ENCODE measurements at places on chromosomes 1 and 21.

GRCh38 chr1:57976216-57976615 lies 552.4 kb upstream of the DAB1 start:
- no peak for DNase-seq

DNA sequence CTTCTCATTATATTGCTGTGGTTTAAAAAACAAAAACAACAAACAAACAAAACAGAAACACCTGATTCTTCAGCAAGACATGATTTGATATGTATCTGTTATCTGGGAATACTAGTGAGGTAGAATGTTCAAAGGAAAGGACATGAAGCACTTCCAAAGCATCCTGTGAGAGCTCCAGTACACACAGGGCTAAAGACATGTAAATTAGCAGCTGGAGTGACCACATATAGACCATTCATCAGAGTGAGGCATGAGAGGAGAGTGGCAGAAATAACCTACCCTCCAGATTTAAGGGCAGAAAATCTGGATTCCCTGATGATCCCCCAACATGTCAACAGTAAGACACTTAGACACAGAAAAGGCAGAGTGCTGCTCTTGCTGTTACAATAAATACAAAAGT lies 260.5 kb upstream of the CHRM3 start:
- no peak for DNase-seq

- DNase-seq: no peak
Observed at GRCh38 chr1:43565600-43566360, 35.1 kb downstream of the PTPRF start.

- no peak for DNase-seq
Observed at GRCh38 chr1:86441581-86441980, 17.6 kb downstream of the CLCA2 start.

GRCh38 chr21:36436829-36437744 lies 42.8 kb downstream of the CLDN14 start:
- no peak for DNase-seq

DNA sequence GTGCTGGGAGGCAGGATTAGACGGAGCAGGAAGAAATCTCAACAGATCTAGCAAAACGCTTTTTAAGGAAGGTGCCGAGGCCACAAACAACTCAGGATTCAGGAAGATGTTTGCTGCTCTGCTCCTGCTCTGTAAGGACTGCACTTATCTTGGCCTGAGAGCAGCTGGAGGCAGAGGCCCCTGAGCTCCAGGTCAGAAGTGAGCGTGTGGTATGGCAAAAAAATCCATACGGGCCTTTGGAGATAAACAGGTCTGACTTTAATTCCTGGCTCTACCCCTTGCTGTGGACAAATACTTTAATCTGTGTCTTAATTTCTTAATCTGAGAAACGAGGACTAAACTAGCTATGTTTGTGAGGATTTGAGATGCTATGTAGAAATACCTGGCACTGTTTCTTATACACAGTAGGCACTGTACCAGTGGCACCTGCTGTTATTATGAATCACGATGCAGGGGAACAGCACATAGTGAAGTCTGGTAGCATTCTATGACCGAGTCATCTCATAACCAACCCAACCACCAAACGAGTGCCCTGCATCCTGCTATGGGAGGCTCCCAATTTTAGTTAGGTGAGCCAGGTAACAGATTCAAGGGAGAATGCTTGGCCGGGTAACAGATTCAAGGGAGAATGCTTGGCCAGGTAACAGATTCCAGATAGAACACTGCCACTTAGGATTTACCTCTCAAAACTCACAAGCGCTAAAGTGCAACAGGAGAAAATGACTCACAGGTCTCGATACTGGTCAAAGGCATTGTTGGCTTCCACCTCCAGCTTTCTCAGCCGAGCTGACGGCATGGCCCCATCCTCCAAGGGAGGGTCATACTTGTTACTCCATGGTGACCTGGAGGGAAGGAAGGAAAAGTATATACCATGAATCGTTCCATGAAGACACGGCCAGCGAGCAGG lies 65.9 kb downstream of the SLC66A1 start:
- DNase-seq: no peak

- no peak for DNase-seq
Observed at GRCh38 chr1:148352470-148353053, 130.5 kb downstream of the PPIAL4G start.

DNA sequence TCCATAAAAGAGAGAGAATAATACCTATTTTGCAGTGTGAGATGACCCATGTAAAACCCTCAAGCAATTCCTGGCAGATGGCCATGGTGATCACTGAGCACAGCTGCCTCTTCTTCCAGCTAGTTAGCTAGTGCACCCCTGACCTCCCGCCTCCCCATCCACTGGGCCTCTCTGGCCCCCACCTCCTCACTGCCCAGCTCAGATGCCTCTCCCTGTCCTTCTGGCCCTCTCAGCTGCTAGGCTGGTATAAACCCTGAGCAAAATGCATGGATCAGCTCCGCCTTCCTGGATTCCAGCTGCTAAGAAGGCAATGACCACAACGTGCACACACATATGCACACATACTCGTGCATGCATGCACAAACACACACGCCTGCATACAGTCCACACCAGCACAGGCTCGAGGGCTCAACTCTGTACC lies 117.2 kb downstream of the DMRTB1 start:
- DNase-seq: no peak

DNA sequence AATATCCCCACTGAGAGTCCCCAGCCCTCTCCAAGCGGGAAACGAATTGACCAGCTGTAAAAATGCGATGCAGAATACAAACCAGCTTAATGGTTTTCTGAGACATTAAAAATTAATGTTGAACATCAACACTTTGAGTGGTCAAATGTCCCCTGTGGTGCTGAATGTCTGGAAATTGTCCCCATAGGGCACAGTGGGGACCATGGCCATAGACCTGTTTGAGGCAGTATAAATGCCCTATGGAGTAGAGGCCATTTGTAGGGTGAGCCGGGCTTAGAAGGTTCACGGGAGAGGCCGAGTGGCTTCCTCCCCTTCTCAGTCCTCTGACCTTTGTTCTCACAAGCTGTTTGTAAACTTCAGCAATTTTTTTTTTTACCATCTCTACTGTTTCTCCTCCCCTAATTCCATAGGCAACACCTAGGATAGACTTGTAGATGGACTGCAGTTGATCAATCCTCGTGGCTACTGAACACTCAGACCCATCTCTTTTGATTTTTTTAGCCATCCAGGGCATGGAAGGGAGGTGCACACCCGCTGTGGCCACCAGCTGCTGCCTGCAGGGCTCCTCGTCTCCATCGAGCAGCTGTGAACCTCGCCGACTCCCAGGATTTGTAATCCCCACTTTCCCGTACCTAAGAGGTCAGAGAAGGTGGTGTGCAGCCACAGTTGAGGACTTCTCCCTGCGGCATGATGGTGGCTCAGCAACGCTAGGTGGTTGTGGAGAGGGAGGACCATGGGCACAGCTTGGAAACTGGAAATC lies 41.0 kb downstream of the KAZN start:
- DNase-seq: no peak

- no peak for DNase-seq
Observed at GRCh38 chr1:236768601-236769000, 26.5 kb upstream of the MTR start.

DNA sequence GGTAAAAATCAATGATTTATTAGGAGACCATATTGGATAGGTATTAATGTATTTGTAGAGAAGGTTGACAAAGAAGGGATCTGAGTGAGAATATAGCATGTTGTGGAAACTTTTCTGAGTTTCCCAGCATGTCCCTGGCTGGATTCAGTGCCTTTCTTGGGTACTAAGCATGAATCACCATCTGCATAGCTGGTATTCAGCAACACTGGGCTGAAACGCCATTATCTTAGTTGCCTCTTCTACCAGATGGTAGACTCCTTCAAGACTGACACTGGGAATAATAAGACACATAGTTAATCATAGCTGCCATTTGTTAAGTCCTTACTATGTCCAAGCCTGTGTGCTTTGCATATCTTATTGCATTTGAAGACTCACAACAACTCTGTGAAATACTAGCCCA lies 45.5 kb downstream of the ATP5PF start:
- no peak for DNase-seq

DNA sequence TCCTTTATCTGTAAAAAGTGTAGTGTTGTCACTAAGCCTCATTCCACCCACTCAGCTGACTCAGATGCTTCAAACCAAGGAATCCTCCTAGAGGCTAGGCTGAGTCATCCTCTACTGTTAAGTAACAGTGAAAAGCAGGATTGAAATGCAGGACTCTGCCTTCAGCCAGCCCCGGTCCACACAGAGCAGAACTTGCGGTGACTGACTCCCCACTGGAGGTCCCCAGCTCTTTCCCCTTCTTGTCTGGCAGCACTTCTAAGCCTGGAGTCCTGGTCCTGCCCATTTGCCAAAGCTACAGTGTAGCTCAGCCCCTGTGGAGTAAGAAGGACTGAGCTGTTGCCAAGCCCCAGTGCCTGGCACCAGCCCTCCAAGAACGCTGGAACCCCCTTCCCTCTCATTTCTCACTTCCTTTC lies 1.7 kb downstream of the RAB7B start:
- DNase-seq: no peak

DNA sequence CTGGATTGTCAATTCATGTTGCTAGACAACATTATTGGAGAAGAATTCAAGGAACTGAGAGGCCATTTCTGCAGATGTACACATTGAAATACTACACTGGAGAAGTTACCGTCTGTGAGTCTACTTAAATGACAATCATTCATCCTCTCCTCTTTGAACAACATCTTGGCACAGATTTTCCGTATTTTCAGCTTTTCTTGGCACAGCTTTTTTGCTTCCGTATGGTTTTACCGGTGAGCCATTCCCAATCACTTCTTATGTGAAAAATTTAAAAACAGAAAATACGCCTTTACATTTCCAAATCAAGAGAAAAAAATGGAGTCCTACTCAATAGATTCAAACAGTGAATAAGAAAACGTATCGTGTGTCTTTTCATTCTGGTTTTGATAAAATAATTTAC lies 1493.7 kb downstream of the AMY1C start:
- no peak for DNase-seq

DNA sequence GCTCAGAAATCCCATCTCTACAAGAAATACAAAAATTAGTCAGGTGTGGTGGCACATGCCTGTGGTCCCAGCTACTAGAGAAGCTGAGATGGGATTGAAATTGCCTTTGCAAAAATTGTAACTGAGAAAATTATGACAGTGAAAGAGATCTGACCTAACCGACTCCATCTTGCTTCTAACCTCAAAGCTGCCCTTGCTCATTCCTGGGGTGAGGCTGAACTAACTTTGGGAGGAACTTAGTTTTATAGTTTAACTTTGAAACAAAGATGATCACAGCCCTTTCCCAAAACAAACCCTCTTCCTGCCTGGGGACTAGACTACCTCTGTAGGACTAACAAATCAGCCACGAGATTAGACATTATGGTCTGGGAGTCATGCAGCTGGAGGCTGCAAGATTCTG lies 33.8 kb upstream of the ERO1B start:
- no peak for DNase-seq

GRCh38 chr1:167328816-167329483 lies 108.3 kb downstream of the POU2F1 start:
- DNase-seq: no peak

GRCh38 chr1:118136187-118136941 lies 48.7 kb downstream of the SPAG17 start:
- no peak for DNase-seq

GRCh38 chr1:216461466-216461865 lies 38.2 kb upstream of the USH2A start:
- no peak for DNase-seq

DNA sequence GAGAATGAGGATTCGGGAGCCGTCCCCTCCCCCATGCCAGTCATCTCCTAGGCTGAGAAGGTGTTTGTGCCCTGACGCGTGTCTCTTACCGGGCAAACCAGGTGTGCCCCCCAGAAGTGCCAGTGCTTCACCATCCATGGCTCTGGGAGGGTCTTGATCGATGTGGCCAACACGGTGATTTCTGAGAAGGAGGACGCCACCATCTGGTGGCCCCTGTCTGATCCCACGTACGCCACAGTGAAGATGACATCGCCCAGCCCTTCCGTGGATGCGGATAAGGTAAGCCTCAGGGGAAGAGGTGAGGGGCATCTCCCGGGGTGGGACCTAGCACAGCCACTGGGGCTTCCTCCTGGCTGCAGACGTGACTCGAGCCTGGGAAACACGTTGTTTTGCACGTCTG lies 959 bp downstream of the PADI6 start:
- DNase-seq: no peak

DNA sequence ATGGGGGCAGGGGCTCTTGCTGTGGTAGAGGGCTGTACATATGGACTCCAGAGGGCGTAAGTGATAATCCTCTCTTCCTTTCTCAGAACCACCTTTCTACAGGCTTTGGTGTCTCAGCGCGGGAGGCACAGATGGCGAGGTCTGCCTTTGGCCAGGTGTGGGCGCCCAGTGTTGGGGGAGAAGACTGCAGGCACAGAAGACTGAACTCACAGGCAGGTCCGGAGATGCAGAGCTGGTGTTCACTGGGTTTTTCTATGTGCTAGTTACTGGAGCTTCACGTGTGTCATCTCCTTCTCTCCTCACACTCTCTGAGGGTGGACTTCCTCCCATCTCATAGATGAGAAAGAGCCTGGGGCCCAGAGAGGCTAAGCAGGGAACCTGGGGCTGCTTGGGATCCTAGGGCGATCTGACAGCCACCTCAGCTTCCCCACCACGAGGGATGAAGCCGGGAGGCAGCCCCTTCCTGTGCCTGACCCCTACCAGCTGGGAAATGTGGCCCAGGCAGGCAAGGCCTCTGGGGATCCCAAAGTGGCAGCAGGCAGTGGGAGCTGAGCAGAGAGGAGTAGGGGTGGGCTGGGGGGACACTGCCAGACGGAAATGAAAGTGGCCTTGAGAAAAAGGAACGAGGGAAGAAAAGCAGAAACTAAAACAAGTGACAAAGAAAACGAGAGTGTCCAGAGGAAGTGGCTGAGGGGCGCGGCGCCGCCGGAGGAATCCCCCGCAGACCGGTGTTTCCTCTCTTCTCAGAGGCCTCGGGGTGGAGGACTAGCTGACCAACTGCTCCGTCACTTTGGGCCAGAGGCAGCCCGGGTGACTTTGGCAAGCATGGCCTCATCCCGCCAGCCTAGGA lies 191.6 kb downstream of the HIVEP3 start:
- DNase-seq: no peak

DNA sequence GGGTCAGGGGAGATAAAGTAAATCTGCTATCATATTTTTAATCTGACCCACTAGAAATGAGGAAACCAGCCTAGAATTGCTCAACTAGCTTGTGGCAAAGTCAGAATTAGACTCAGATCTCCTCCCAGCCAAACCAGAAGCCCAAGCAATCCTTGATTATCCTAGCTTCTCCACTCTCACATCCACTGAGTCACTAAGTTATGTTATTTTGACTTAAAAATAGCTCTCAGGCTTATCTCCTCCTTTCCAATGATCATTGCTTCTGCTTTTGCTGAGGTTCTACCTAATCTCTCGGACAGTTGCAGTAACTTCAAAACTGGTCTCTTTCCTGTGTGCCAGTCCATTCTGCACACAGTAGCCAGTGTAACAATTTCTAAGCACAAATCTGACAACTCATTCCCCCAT lies 22.9 kb downstream of the OVAAL start:
- DNase-seq: no peak

GRCh38 chr1:43841321-43842174 lies 92.1 kb upstream of the ARTN start:
- no peak for DNase-seq

Data from activated gamma-delta T cell (primary cell).